ENCODE measurements at places on chromosomes 2 and 18.

- no peak for DNase-seq
Measured at GRCh38 chr2:18474700-18475099, 85.8 kb downstream of the RDH14 start.

GRCh38 chr2:127644066-127645025 is 1.6 kb upstream of the GPR17 start:
- DNase-seq: no peak

GRCh38 chr2:3193443-3194330 is 183.9 kb downstream of the EIPR1 start:
- DNase-seq: peak; percentile 55

DNA sequence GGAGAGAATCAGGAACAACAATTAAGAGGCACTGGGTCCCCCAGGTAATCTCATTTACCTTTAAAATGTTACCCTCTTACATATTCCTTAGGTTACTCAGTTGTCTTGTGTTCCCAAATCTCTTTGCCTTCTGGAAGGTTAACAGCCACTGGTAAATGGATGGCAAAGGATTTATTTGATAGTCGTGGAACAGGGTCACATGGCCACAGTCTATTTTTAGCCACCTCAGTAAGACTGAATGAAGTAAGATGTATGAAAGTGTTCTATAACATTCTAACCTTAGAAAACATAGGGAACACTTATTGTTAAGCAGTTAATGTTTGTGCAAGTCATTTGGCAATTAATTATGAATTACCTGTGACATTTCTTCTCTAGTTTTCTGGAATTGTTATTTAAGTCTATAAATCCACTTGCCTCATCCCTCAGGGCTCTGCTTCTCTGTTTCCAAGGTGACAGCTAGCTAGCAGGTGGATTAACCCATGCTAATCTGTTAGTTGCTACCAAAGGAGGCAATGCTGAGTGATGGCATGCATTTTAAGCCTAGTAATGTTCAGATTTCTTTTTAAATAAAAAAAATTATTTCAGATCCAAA is 211.0 kb downstream of the PIK3C3 start:
- DNase-seq: no peak

GRCh38 chr18:50014606-50015005 is 180.3 kb downstream of the MYO5B start:
- no peak for DNase-seq

- no peak for DNase-seq
Measured at GRCh38 chr2:122866095-122866494, 1110.6 kb downstream of the TSN start.

DNA sequence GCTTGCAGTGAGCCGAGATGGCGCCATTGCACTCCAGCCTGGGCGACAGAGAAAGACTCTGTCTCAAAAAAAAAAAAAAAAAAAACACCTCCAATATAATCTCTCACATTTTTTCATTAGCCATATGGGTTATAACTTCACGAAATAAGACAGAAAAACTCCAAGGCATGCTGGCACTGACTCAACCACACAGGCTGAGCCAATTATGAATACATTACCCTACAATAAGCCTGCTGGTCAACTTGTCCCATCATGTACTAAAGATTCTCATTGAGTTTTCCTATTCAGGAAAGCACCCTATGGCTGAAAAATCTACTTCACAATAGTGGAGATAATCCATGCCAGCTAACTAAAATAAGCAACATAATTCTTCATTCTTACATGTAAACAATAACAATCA is 12.8 kb upstream of the MAP3K20 start:
- DNase-seq: peak; percentile 66

DNA sequence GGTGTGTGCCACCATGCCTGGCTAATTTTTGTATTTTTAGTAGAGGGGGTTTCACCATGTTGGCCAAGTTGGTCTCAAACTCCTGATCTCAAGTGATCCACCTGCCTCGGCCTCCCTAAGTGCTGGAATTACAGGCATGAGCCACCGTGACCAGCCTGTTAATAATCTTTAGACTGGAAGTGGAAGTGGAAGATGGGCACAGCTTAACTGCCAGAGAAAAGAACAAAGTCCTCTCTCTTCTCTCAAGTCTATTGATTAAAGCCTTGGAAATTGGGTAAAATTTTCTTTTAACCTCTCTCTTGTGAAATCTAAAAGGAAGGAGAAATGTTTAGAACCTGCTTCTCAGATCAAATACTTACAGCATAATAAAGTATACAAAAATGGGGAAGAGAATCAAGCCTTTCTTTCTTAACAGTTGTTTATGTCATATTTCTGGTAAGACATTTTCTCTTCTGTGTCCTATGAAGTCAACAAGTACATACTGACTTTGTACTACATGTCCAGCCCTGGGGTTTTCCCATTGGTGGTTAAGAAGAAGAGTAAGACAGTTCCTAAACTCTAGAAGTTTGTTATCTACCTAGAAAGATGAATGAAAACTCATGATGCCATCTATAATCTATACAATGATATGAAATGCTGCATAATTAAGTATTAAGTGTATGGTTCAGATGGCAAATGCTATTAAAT is 4.6 kb downstream of the TMEM169 start:
- DNase-seq: no peak

DNA sequence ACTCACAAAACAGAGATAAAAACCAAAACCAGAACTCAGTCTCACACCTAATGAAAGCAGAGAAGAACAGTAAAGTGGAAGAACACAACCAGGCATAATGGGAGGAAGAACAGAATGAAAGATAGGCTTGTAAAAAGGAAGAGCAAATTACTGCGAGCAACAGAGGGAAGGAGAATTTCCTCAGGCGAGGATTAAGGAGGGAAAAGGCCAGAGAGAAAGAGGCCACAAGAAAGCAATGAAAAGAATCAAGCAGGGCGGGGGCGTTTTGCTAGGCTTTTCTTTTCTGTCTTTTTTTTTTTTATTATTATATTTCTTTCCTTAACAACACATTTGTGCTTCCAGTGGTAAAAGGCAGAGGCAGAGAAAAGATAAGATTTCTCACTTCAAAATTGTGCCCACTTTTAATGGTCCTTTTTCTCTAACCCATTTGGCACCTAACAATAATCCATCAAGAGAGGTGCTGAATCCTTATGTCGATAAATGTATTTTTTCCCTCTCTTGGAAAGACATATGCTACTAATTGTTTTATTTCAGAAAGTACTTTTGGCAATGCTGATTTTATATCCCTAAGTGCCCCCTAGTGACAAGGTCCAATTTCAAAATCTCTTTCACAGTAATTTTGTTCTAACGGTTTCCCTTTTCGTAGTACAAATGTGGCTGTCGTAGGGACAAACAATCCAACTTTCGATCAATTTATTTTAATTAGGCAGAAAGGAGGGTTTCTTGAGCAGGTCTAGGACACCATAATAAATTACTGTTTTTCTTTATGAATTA is 138.7 kb upstream of the AQP4 start:
- peak; percentile 63 for DNase-seq

DNA sequence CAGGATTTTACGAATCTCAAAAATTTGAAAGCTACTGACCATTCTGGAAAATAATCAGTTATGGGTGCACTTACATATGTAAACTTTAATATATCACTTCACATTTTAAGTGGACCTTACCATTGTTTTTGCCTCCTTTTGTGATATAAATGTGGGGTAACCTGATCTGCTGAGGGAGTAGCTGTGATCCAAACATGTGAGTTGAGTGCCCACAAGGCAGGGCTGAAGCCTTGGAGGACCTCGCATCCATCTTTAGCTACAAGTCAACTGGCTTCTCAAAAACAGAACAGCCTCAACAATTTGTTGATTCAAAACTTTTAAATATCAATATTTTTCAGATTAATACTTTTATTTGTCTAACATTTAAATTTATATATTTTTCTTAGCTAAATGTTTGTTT is 178.2 kb downstream of the PLCL1 start:
- no peak for DNase-seq

DNA sequence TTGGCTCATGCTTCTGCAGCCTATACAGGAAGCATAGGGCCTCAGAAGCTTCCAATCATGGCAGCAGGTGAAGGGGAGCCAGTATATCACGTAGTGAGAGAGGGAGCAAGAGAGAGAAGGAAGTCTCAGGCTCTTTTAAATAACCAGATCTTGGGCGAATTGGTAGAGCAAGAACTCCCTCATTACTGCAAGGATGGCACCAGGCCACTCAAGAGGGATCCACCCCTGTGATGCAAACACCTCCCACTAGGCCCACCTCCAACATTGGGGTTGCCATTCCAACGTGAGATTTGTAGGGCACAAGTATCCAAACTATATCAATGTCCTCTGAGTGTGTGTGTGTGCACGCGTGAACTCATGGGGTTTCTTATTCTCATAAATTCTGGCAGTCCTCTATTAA is 37.6 kb upstream of the RMP24 start:
- DNase-seq: no peak

DNA sequence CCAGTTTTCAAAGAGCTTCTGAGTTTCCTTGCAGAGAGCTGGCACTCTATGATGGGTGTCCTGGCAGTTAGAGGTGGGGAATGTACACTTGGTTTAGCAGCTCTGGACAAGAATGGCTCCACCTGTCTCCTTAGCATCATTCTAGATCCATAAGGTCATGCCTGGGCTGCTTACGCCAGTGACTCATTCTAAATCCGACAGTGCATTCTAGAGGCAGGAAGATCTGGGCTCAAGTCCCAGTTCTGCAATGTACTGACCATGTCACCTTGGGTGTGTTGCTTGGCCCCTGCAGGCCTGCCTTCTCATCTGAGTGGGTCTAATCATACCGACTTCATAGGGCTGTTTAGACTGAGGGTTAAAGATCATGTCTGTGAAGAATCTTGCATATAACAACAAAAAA is 46.5 kb downstream of the PTGR3 start:
- DNase-seq: peak; percentile 47

- DNase-seq: no peak
Measured at GRCh38 chr2:1584051-1584531, 160.2 kb downstream of the PXDN start.

GRCh38 chr2:236776695-236777251 is 207.1 kb downstream of the ACKR3 start:
- peak; percentile 80 for DNase-seq

DNA sequence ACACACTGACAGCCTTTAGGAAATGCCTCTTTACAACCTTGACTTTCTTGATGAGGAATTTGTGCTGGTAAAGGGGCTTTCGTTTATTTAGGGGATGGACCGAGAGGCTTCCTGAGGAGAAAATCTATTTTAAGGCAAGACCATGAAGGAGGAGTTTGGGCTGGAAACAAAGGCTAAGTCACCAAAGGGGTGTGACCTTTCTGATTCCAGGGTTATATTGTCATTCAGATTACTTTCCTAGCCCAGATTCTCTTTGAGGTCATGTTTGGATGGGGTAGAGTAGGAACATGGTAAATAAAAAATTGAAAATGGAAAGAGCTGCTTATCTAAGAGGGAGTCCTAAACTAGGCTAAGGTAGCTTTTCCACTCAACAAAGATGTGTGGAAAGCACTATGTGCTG is 77.1 kb upstream of the UGP2 start:
- DNase-seq: no peak

GRCh38 chr2:195092341-195092740 is 564.7 kb upstream of the SLC39A10 start:
- no peak for DNase-seq

DNA sequence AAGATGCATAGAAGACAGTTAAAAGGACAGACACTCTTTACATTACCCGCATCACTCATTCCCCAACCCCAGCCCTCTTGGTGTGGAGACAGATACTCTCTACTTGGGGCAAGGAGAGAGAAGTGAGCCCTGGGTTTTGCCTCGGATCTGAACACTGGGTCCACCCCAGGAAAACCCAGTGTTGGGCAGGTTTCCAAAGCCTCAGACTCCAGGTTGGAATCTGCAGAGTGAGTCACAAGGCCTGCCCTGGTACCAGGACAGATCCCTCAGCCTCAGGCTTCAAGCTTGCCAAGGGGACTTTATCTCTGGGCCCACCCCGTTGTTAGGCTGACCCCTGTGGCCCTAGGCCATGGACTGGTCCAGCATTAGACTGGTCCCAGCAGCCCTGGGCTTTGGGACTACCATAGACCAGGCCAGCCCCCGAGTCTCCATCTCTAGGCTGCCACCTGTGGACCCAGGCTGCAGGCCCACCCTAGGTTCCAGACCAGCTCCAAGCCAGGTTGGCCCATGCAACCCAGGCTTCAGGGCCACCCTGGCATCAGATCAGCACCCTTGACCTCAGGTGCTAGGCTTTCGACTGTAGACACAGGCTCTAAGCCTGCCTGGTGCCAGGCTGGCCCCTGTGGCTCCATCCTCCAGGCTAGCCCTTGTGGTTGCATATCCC is 112.8 kb downstream of the GULP1 start:
- DNase-seq: peak; percentile 11

GRCh38 chr18:3472681-3473544 is 22.9 kb downstream of the TGIF1 start:
- DNase-seq: no peak

GRCh38 chr2:222451224-222451674 is 26.9 kb downstream of the SGPP2 start:
- peak; percentile 28 for DNase-seq

GRCh38 chr2:162212366-162212765 is 30.9 kb downstream of the FAP start:
- peak; percentile 75 for DNase-seq

Measured in adipocyte (in vitro differentiated cells).